GOT3 (cell line): ENCODE measurements at places on chromosomes 1 and 21.

GRCh38 chr1:214569357-214570004 lies 18.1 kb upstream of the PTPN14 start:
- no peak for DNase-seq

- no peak for DNase-seq
Measured at GRCh38 chr21:43733529-43734071, 14.7 kb downstream of the PDXK start.

GRCh38 chr21:37916310-37917051 lies at the start of gene KCNJ6:
Gene KCNJ6 (minus strand): TSS chr21:37916457. CDS start chr21:37840682, 75,775 bp downstream.
- no peak for DNase-seq

DNA sequence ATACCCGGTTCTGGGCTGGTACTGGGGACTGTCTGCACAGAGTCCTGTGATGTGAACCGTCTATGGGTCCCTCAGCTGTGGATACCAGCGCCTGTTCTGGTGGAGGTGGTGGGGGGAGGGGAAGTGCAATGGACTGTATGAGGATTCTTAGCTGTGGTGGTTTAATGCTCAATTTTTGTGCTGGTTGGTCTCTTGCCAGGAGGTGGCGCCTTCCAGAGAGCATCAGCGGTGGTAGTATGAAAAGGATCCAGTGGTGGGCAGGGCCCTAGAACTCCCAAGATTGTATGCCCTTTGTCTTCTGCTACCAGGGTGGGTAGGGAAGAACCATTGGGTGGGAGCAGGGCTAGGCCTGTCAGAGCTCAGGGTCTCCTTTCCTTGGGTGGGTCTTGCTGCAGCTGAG lies 89.4 kb upstream of the B3GALT2 start:
- no peak for DNase-seq

DNA sequence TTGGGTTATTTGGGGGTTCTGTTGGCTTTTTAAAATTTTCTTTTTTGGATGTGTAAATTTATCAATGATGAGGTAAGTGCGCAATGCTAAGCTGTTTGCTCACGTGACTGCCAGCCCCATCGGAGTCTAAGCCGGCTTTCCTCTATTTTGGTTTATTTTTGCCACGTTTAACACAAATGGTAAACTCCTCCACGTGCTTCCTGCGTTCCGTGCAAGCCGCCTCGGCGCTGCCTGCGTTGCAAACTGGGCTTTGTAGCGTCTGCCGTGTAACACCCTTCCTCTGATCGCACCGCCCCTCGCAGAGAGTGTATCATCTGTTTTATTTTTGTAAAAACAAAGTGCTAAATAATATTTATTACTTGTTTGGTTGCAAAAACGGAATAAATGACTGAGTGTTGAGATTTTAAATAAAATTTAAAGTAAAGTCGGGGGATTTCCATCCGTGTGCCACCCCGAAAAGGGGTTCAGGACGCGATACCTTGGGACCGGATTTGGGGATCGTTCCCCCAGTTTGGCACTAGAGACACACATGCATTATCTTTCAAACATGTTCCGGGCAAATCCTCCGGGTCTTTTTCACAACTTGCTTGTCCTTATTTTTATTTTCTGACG lies 3.1 kb downstream of the OLIG2 start:
- no peak for DNase-seq

- no peak for DNase-seq
Measured at GRCh38 chr1:117579221-117579906, 26.5 kb upstream of the TENT5C start.

DNA sequence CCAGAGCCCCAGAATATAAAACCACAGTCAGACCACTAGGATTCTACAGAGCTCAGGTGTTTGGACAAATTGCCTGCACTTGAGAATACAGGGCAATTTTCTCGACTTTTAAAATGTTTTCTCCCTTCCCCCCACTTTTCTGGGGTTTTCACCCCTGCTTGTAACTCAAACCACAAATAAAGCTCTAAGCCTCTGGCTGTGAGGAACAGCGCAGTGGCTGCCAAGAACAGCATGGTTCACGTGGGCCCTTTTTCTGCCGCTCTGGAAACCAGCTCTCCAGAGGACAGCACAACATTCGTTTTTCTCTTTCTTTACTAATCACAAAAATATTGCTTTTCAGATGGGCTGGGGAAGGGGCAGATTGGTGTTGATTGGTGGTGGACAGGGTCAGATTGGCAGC lies 102.2 kb upstream of the JUN start:
- DNase-seq = no peak

GRCh38 chr1:13764588-13765332 lies 64.8 kb downstream of the PRDM2 start:
- no peak for DNase-seq

DNA sequence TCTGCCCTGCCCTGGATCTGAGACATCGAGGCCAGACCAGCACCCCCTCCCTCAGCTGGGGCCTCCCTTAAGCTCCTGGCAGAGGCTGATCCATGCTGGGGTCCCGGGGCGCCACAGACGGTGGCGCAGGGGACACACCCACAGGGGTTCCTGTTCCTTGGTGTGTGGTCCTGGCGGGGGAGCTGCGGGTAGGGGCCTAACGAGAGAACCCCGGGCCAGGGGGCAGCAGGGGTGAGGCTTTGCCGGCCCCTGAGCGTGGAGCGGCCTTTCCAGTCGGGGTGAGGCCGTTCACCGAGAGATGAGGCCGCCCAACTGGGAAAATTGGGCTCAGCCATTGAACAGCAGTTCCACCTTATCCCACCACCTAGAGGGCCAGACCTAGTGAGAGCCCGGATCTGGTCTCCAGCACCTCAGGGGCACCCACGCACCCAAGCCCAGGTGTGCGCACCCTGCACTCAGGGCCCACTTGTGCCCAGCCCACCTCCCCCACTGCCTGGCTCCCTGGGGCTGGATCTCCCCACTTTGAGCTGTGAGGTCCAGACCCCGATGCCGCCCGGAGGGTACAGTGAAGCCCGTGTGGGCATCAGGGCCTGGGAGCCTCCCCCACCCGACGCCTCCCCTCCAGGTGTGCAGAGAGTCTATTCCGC lies 45.5 kb upstream of the CCDC27 start:
- DNase-seq = no peak

GRCh38 chr1:248793592-248793991 lies 32.1 kb downstream of the SH3BP5L start:
- no peak for DNase-seq

DNA sequence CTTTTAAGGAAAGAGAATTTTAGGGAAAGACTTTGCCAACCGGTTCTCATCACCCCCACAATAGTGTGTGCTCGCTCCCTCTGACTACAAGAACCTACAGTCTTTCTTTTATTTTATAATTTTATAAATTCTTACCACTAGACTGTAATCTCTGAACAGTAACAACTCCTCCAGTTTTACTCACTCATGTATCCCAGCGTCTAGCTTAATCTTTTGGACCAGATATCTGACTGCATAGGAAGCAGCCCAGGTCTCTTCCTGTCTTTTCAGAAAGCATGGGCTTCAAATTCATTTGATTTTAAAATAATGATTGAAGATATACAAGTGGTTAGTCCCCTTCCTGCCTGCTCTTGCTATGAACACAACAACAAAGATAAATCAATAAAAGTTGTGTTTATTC lies 19.0 kb upstream of the DUSP10 start:
- DNase-seq = no peak

DNA sequence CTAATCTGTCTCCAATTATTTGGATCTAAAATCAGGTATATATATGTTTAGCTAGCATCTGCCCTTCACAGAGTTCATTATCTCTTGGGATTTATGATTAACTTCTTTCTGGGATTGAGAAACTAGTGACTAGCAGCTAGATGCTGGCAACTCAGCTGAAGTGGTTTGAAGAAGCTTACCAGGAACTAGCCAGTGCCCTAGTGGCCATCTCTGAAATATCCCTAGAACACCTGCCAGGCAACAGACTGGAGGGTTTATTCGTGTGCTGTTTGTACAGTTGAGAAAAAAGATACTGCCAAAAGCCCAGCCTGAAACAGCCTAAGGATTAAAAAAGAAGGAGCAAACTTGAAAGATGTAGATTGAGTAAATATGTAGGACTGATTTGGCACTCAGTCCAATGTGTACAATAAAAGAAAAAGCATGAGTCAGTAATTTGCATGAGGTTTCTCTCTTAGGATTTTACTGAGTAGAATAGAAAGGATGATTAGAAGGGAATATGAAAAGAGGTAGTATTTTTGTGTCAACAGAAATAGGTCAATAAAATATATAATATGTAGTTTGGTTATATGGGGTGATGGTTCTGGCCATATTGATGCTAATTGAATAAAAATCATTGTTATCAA lies 1144.6 kb upstream of the ADGRL2 start:
- DNase-seq = no peak

- no peak for DNase-seq
Measured at GRCh38 chr1:17559615-17560419, 20.3 kb downstream of the ARHGEF10L start.

- no peak for DNase-seq
Measured at GRCh38 chr1:239861985-239862384, 229.7 kb upstream of the FMN2 start.

DNA sequence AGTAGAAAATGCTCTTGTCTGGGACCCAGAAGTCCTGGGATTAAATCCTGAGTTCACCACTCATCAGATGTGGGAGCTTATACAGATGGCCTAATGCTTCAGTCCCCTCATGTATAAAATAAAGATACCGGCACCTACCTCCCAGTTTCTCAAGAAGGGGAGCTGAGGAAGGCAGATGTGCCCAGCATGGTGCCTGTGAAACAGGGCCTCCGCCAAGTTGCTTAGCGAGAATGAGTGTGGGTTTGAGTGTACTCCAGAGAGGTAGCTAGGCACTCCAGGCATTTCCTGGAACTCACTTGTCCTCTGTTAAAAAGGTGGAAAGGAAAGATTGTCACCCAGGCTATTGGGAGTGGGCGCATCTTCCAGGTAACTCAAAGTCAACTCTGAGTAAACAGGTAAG lies 37.8 kb downstream of the IER5 start:
- DNase-seq = no peak

DNA sequence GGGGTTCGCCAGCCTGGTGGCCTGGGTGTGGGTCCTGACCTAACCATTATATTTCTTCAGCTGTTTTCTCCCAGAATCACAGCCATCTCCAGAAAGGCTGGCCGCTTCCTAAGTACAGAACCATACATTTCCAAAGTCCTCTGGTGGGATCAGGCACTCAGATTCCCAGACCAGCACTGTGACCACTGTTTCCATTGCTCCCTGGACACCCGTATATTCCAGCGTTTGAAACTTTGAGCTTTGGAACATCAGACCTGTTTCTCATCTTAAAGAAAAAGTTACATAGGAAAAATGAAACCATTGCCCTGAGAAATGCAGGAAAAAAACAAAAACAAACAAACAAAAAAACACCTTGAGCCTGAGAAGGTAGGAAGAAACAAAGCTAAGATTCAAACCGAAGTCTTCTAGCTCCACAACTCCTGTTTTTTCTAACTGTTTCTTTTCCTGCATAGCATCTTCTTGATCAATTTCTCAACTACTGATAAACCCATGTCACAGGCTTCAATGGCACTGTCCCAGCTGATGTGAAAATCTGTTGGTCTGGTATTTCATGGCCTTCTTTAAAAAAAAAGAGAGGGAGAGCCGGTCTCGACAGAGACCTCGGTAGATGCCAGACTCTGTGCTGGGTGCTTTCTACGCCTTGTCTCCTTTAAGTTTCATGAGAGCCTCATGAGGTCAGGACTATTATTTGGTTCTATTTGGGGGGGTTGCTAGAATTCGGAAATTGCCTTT lies 221.3 kb downstream of the TOMM20 start:
- DNase-seq = no peak

DNA sequence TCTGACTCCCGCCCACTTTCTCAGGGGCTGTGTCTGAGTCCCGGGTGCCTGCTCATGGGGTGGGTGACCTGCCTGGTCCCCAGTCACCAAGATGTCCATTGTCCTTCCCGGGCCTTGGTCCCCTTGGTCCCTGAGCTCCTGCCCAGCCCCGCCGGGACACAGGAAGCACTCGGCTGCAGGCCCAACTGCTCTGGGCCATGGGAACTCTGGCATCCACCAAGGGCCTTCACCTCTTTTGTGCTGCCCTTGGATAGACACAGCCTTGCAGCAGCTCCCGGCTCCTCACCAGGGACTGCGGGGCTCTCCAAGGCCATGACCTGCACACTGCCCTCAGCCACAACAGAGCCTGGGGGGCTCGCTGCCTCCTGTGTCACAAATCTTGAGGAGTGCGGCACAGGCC lies 22.1 kb upstream of the MX1 start:
- no peak for DNase-seq

- no peak for DNase-seq
Measured at GRCh38 chr1:181090641-181091126, 2.2 kb downstream of the IER5 start.

GRCh38 chr1:239125027-239125426 lies 261.3 kb upstream of the CHRM3 start:
- DNase-seq = no peak

- DNase-seq = no peak
Measured at GRCh38 chr1:53345996-53346813, 18.3 kb upstream of the LRP8 start.

- no peak for DNase-seq
Measured at GRCh38 chr1:13228343-13228781, 2.4 kb upstream of the PRAMEF18 start.
